ENCODE measurements at places on chromosomes 11 and 22.

DNA sequence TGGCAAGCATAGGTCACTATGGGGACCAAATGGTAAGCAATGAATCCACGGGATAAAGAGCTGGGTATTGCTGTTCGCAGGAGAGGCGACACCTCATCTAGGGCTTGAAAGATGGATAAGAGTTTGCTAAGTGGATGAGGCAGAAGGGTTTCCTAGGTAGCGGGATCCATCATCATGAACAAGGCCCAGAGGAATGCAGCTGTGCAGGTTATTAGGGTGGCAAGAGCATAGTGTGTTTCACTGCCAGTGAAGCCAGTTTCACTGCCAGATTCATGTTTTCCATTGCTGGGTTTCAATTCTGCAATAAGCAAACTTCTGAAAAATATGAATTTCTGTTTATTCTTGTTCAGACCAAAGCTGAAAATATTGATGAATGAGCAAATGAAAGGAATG is 27.2 kb downstream of the WEE1 start:
- peak; percentile 27 for DNase-seq

DNA sequence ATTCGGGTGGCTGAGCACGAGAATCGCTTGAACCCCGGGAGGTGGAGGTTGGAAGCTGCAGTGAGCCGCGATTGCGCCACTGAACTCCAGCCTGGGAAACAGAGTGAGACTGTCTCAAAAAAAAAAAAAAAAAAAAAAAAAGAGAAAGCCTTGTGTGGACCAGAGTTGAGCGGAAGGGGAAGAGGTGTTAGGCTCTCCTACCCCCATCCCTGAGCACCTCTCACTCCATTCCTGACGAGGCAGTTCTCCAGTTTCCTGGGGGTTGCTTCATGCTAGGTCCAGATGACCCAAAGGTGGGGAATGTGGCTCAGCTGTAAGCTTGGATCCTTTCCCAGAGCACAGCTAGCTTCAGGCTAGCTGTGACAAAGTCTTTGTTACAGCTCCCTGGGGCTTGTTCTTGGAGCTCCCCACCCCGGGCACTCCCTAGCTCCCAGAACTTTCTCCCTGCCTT is 8.8 kb upstream of the DNAL4 start:
- DNase-seq: no peak

DNA sequence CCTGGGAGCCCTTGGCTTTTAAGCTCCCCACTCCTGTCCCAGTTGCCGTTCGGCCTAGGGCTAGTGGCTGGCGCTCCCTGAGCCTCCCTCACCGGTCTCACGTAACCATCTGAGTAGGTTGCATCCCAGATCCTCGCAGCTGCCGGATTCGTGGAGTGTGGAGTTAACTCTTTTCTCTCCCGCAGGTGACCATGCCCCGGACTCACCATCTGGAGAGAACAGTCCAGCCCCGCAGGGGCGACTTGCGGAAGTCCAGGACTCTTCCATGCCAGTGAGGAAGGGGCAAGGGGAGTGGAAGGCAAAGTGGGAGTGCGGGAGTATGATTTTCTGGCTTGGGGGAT is 902 bp downstream of the MUS81 start:
- DNase-seq: no peak

- DNase-seq: no peak
Measured at GRCh38 chr11:122441666-122442035, 213.9 kb upstream of the UBASH3B start.

GRCh38 chr11:98101329-98101728 is 919.4 kb upstream of the CNTN5 start:
- DNase-seq: no peak

DNA sequence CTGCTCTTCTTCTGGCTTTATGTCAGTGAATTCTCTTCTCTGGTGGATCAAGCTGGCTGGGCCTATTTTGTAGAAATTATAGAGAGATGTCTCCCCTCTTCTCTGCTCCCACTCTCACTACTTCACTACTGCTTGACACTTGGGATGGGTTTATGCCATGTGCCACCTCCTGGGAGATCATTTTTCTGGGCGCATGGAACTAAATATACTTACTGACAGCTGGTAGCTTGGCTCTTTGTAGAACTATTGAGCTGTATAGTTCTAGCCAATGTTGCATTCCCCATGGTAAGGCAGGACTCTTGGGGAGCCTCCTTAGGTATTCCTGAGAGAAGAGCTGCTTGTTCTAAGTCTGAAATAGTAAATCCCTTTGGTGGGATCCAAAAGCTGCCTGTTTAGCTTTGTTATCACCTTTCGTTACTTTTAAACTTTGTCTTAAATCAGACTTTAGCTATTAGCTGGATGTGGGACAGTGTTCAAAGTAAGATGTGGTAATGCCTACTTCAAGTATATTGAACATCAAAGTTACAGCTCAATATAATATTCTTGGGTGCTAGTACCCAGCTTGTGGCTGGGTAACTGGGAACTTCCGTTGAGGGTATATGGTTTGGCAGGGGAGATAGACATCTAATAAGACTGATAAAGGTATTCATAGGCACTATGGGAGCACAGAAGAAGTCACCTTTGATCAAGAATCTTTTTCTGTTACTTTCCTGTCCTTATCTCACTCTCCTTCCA is 87.5 kb upstream of the RRM1 start:
- DNase-seq: no peak

DNA sequence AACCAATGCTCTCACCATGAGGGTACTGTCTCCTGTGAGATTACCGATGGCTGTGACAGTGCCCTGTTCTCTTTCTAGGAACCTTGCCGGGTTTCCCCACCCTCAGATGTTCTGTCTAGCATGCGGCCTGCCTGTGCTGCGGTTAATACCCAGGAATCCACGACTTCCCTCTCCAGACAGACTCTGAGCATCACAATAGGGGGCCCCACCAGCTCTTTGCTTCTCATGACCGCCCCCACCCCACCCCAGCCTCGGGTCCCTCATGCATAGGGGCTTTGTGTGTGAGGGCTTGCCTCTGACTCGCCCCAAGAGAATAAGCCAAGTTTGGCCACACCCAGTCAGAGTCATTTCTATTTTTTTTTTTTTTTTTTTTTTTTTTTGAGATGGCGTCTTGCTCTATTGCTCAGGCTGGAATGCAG is 10.3 kb downstream of the PARVG start:
- peak; percentile 54 for DNase-seq

DNA sequence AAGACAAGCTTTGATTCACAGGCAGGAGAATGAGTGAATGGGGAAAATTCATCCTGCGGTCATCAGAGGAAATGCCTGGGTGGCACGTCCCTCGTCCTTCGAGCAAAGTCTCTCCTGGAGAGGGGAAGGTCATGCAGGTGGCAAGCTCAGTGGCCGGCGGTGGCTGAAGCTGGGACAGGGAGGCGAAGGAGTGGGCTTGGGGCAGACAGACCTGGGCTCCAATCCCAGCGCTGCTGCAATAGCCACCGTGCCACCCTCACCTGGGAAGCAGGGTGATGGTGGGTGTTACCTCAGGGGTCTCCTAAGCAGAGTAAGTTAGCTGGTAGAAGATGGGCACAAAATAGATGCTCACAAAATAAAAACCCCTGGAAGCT is 22.4 kb upstream of the CACNG2 start:
- no peak for DNase-seq

DNA sequence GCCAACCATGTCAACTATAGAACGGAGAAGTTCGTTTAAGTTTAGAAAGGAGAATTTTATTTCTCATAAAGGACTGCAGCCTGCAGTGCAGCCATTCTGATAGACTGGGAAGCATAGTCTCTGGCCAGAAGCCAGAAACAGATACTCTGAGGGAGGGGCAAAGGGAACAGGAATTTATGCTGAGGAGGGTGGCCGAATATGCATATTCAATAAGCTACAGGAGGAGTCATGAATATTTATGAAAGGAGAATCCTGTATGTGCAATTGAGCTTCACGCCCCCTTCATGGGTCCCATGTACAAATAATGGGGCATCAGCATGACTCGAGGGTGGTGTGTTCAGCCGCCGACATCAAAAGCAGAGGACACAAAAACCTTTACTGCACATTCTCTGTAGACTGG is 199.9 kb downstream of the CWF19L2 start:
- DNase-seq: no peak

DNA sequence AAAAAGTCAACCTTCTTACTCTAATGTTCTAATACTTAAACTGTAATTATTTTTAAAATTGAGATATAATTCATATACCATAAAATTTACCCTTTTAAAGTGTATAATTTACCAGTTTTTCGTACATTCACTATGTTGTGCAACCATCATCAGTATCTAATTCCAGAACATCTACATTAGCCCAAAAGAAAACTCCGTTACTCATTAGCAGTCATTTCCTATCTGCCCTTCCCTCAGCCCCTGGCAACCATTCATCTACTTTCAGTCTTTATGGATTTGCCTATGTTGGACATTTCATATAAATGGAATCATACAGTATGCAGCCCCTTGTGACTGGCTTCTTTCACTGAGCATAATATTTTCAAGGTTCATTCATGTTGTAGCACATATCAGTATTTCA is 22.2 kb downstream of the SGSM3 start:
- DNase-seq: no peak

DNA sequence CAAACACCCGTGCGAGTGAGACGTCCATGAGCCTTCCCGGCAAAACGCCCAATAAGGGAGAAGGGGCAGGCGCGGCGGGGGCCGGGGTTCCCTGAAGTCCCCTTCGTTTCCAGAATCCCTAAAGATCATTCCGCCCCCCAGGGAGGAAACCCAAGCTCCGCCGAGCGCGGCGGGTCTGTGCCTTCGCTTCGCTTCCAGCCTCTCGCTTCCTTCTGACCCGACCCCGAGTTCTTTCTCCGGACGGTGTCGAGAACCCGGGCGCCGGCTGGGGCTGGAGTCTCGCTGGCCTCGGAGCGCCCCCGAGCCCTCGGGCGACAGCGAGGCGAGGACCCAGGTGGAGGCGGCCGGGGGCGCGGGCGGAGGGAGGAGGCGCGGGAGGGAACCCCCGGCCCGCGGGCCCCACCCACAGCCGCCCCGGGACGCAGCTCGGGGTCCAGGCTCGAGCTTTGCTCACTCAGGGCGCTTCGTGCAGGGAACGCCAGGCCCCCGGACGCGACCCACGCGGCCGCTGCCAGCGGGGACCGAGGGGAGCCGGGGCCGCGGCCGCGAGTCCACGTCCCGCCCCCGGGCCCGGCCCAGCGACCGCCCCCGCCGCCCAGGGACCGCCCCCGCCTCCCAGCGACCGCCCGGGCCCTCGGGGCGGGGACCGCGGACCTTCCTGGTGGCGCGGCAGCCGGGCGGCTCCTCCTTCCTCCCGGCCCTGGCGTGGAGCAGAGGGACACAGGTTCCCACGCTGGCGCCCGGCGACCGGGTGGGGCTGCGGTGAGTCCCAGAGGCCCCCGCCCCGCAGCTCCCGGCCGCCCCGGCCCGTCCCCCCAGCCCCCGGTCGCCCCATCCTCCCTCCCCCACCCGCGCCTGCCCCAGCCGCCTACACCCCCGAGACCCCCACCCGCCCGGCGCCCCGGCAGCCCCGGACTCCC is at the start of gene PGGHG:
PGGHG (plus strand) TSS at position 649 of the 920 bp plus-strand sequence. CDS start 691 bp downstream, outside the sequence.
- DNase-seq: peak; percentile 58

- no peak for DNase-seq
Measured at GRCh38 chr11:19467904-19468303, 227.2 kb upstream of the E2F8 start.

DNA sequence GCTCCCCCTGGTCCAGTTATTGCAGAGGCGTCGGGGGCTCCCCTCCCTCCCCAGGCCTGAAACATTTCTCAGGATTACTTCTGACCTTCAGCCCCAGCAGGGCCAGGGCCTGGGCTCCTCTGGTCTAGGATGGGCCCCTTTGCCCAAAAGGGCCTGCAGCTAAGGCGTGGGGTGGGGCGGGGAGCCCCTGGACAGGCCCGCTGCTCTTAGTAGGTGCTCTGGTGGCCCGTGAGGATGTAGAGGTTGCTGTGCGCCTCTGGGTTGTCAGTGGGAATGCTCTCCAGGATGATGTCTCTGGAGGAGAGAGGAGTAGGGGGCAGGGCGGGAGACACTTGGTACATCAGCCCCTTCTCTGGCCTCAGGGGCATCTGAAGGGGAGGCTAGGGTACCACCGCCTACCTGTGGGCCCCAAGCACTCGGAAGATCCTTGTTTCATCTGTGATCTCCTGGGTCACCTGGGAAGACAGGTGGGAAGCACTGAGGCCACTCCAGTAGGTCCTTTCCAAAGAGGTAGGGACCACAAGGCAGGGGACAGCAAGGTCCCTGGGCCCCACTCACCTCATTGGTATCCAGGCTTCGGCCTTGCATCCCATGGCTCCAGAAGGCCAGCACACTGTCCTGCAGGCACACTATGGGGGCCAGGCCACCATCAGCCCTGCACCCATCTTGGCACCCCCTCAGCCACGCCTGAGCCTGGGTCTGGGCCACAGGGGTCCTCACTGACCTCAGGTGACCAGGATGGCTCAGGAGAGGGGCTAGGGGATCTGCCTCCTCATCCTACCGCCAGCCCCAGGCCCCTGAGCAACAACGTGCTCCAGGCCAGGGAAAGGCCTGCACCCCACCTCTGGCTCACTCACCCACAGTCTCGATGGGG is 11.2 kb upstream of the SF1 start:
- DNase-seq: no peak

GRCh38 chr11:127392575-127392974 is 392.0 kb upstream of the KIRREL3 start:
- no peak for DNase-seq

DNA sequence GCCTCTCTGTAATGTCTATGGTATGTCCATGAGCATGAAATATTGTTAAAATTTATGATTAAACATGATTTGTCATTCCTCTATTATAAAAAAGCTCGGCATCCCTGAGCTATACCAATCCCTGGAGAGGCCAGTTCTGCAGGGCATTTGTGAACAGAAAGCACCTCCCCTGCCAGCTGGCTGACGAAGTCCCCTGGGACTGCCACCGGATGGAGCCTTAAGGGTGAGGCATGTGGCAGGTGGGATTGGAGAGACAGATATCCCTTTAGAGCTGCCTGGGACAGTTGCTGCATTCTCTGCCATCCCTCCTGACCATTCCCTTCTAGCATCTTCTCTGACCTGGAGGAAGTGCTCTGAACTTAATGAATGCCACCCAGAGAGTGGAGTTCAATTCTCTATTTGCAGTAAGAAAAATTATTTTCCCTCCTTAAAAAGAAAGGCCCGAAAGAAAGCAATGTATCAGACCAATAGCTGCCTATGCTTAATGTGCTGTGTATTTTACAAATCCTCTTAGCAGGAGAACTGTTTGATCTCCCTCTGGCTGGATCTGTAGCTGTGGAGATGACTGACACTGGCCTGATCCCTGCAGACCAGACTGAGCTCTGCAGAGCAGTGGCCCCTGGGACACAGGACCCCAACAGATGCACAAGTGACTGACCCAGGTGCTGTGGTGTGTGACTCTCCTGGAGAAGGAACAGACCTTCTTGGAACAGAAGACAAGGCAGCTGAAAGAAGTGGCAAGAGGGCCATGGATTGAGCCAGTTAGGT is 219.0 kb upstream of the NAV2 start:
- no peak for DNase-seq

- no peak for DNase-seq
Measured at GRCh38 chr11:46639197-46639839, 22.0 kb downstream of the ATG13 start.

GRCh38 chr11:126267650-126268049 is 1.0 kb downstream of the SRPRA start:
- no peak for DNase-seq

- no peak for DNase-seq
Measured at GRCh38 chr11:124915541-124916369, 3.3 kb upstream of the HEPN1 start.

GRCh38 chr22:24129263-24129651 is 52.0 kb upstream of the SUSD2 start:
- no peak for DNase-seq

GRCh38 chr11:33195462-33196173 is 34.3 kb upstream of the CSTF3 start:
- no peak for DNase-seq
